ENCODE measurements at places on chromosomes 1 and 21.

DNA sequence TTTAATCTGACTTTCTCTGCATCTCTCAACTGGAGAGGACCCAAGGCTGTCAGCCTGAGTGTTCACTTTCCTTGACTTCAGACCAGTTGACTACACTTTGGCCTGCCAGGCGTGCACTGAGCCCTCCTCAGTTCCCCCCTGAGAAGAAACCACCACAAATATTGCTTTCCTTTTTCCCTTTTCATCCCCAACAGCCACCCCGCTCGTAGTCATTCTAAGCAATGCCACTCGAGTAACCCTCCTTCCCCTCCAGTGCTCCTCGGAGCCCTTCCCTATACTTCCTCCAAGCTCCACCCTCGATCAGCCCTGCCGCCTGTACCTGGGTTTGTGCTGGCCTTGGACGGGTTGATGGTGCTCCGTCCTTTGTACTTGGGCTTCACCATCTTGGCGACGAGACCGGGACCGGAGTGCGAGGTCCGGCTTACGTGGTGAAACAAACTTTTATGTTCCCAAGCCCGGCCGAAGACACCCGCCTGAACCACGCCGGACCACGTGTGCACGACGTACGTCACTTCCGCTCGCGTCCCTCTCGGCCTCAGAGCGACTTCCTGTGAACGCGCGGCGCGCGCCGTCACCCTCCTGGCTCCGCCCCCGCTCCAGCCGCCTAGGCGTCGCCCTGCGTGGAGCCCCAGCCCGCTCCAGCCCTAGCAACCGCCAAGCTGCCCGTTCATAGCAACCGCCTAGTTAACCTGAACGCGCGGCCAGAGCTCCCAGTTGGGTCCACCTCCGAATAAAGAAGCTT is at the start of gene GNL2:
Gene GNL2, minus strand, starts transcription at position 498 of the 742 bp plus-strand sequence. Its CDS starts 115 bp downstream, at position 383.
- DNase-seq = peak; percentile 91

- no peak for DNase-seq
Observed at GRCh38 chr1:117642963-117643362, 37.1 kb downstream of the TENT5C start.

- no peak for DNase-seq
Observed at GRCh38 chr1:244097523-244098405, 46.7 kb downstream of the ZBTB18 start.

DNA sequence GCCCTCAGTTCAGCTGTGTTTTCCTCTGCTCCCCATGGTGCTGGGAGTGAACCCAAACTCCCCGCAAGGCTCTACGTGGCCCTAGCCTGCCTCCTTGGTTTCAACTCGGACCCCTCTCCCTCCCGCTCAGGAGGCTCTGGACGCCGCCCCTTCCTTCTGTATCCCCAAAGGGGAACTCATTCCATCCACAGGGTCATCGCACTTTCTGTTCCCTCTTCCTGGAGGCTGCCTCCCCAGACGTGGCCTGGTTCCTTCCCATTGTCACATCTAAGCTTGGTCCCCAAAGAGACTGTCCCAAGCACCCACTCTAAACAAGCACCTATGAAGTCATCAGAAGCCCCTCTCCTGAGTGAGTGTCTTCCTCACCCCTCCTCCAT is 10.9 kb downstream of the KCNAB2 start:
- no peak for DNase-seq

GRCh38 chr1:151594143-151594625 is 17.7 kb upstream of the SNX27 start:
- DNase-seq = peak; percentile 87

DNA sequence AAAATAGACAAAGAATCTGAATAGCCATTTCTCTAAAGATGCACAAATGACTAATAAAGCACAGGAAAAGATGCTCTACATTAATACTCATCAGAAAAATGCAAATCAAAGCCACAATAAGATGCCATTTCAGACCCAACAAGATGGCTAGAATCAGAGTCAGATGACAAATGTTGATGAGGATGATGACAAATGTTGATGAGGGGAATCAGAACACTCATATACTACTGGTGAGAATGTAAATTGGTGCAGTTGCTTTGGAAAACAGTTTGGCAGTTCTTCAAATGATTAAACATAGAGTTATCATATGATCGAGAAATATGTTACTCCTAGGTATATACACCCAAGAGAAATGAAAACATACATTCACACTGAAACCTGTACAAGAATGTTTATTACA is 33.9 kb downstream of the LRRC40 start:
- DNase-seq = no peak

- no peak for DNase-seq
Observed at GRCh38 chr1:22717037-22717760, 6.6 kb downstream of the EPHB2 start.
